ENCODE measurements at places on chromosomes 3 and 15.

DNA sequence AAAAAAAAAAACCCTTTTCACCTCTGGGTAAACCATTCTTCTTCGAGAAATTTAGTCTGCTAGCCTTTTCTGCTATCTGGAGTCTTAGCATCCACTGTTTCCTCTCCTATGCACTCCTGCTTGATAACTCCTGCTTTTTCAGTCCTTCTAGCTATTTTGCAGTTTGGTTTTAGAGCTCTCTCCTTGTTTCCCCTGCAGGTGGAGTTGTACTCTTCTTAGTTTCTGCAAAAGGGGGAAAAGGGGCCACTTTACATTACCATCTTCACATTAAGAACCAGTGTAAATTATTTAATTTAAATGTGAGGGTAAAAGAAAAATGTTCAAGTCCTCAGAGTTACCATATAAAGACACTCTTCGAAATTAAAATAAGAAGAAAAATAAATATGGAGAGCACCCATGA is 23.6 kb upstream of the MYLK start:
- DNase-seq: no peak

GRCh38 chr3:55624238-55624637 is 137.1 kb upstream of the WNT5A start:
- DNase-seq: peak; percentile 52

DNA sequence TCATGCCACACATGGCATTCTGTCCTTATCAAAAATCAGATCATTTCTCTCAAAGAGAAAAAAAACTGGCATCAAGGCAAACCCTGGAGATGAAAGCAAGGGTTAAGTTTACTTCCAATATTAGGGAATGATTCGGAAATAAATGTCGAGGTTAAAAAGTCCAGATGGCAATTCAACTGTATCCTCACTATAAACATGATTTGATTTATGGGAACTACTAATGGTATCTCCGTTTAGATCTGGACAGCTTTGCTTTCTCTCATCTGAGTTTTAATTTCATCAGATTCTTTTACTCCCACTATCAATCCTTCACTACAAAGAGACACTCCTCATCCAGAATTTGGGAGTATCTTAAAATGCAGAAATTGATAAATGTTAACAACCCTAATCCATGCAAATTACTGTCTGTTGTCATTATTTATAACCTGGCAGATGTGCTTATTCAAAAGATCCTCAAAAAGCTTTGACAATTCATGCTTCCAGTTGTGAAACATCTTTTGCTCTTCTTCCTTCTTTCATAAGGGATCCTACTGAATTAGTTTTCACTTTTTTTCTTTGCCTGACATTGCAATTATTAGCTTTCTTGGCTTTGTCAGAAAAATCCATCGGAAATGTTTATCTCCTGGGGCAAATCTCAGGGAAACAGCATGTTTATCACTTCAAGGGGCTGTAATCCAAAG is 903.2 kb downstream of the MCTP2 start:
- DNase-seq: peak; percentile 14

DNA sequence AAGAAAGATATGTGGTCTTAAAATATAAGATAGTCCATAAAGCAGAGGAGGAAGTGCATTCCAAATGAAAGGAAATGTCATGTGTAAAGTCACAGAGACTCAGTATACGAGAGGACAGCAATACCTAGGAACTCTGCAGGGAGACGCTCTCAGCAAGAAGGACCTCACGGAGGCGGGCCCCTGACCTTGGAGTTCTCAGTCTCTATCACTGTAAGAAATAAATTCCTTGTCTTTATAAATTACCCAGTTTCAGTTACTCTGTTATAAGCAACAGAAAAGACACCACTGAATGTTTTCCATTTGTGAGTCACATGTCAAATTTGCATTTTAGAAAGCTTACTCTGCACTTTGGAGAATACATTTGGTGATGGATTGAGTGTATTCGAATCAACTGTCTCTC is 140.6 kb downstream of the GBE1 start:
- no peak for DNase-seq

GRCh38 chr3:49611719-49612118 is 57.4 kb downstream of the BSN start:
- no peak for DNase-seq

GRCh38 chr15:31483986-31484951 is 157.6 kb downstream of the KLF13 start:
- DNase-seq: no peak

DNA sequence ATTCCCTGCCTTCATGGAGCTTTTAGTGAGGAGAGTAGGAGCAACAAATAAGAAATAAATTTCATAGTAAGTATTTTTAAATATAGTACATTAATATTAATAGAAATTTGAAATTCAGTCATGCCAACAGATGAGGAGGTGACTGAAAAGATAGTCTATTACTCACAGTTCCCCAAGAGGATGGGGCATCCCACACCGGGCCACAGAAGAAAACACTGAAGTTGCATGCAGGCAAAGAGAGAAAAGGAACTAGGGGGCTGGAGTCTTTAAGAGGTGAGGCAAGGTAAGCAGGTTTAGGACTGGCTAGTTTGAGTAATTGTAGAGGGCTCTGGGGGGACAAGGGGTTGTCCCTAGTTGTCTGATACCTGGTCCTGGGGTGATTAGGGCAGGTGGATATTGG is 120.1 kb upstream of the UMPS start:
- no peak for DNase-seq

DNA sequence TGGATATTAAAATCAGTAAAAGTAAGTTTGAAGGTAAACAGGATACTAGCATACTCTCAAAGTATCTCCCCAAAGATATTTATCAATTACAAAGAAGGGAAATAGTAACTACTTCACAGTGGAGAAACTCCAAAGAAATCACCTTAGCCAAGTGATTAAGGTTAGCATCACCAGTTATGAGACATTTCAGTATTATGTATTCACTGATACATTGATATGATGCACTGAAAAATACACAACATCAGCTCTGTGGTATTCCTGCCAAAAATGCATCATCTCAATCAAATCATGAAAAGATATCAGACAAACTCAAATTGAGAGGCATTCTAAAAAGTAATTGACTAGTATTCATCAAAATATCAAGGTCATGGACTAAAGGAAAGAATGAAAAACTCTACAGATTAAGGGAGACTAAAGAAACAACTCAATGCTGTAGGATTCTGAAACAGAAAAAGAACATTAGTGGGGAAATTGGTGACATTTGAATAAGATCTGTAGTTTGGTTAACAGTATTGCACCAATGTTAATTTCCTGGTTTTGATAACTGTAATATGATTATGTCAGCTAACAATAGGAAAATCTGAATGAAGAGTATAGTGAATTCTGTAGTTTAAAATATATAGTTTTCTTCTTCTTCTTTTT is 215.4 kb downstream of the UACA start:
- DNase-seq: no peak

DNA sequence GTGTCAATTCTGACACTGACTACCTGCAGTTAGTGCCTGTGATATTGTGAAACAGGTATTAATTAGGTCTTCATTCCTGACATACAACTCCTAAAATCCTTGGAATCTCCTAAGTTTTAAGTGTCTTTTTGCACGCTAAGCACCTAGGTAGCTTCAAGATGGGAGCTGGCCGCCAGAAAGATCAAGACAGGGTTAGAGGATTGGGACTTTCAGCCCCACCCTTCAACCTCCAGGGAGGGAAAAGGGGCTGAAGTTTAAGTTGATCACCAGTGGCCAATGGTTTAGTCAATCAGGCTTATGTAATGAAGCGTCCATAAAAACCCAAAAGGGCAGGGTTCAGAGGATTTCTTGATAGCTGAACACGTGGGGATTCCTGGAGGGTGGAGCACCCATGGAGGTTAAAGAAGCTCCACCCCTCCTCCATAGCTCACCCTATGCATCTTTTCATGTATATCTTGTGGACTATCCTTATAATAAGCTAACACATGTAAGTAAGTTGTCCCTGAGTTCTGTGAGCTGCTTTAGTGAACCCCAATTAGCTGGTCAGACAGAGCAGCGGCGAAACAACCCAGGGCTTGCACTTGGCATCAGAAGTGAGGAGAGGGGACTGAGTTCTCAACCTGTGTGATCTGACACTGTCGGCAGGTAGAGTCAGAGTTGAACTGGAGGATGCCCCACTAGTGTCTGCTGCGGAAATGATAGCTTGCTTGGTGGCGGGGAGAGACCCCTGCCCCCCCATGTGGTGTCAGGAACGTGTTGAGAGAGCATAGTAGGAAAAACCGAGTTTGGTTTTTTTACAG is 12.8 kb upstream of the SRP14 start:
- no peak for DNase-seq

DNA sequence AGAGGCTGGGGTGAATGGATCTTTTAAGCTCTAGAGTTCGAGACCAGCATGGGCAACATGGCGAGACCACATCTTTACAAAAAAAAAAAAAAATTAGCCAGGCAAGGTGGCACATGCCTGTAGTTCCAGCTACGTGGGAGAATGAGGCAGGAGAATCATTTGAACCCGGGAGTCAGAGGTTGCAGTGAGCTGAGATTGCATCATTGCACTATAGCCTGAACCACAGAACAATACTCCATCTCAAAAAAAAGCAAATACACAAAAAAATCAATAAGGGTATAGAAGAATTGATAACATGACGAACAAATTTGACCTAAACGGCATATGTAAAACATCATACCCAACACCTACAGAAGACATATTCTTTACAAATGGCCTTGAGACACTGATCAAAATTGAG is 668.4 kb downstream of the MECOM start:
- no peak for DNase-seq

GRCh38 chr3:62376454-62376720 is 3.0 kb upstream of the FEZF2 start:
- no peak for DNase-seq

DNA sequence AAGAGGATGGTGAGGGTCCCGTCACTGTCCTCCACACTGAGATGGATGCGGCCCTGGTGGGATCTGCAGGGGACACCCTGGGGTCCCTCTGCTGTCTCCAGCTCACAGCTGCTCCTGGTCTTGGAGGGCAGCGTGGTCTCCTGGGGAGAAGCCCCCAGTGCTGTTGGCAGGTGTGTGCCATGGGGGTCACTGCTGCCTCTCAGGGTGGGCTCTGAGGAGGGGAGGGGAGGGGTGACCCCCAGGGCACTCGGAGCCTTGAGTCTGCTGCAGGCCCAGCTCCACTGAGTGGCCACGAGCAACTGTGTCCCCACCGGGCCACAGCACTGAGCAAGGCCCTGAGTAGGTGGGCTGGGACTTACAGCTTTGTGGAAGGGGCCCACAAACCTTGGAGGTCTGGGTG is 34.7 kb downstream of the KLHL25 start:
- DNase-seq: no peak

DNA sequence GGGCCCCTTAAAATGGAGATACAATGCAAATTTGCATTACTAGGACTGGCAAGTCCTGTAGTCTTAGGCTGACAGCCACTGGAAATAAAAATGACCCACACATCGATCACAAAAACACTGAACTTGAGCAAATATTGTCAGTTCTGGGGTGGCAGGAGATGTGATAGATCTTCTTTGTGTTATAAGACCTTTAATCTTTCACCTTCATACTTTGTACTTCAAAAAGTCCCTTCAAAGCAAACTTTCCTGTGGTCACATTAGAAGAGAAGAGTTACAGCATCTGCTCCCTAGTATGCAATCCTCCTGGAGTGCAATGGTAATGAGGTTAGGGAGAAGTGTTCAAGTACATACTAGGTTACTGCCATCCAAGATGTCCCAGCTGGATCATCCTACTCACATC is 149.4 kb upstream of the KCNMB2 start:
- no peak for DNase-seq

DNA sequence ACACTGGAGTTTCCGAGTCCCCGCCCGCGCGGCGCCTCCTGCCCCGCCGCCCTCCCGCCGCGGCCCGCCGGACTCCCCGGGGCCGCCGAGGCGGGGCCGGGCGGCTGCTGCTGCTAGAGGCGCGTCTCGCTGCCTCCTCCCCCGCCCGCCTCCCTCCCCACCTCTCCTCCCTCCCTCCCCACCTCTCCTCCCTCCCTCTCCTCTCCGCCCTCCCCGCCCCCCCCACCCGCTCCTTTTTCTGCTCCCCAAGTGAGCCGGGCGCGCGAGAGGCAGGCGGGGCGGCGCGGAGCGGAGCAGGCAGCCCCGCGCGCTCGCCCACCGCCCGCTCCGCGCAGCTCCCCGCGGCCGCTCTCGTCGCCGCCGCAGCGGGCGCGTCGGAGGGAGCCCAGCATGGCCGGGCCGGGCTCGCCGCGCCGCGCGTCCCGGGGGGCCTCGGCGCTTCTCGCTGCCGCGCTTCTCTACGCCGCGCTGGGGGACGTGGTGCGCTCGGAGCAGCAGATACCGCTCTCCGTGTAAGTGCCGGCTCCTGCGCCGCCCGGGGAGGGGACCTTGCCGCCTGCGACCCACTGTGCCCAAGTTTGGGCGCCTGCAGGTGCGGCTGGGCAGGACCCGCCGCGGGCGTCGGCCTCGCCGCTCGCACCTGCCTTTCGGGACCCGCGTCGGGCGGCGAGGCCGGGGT is at the start of gene CACNA2D3:
TSS of gene CACNA2D3 (plus strand) at position 229 of the 679 bp plus-strand sequence.
- DNase-seq: no peak

- no peak for DNase-seq
Measured at GRCh38 chr3:32596909-32597369, 26.3 kb upstream of the DYNC1LI1 start.

DNA sequence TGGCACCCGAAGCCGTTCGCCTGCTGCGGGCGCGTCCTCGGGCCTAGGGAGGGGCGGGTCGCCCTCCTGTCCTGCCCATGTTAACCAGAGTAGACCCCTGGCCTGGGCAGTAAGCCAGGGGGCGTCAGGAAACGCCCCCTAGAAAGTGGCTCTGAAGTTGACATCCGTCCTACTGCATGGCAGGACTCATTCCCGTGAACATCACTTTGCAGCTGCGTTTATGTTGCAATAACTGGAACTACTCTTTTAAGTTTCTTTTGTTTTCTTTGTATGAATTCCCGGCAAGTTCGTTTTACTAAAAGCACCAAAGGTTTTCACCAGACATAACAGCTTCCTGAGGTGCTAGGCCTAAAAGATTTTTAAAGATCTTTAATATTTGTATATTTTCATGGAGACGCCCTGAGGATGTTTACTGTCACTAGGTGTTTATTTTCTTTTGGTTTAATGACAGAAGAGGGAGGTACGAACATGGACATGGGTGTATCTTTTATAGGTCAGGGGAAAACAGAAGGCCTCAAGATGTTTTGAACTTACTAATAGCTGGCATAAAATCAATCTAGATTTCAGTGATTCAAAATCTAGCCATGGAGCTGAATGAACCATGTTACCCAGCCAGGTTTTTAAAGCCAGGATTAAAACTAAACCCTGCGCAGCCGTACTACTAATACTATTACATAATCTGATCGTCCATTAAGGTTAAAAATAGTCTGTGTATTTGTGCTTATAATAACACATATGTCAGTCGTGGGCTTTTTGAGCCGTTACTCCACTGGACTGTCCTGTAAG is 1.0 kb downstream of the C15orf61 start:
- DNase-seq: peak; percentile 57
